Left hindlimb (tissue), 1 donor: ENCODE measurements at places on chromosomes 5 and 9.

DNA sequence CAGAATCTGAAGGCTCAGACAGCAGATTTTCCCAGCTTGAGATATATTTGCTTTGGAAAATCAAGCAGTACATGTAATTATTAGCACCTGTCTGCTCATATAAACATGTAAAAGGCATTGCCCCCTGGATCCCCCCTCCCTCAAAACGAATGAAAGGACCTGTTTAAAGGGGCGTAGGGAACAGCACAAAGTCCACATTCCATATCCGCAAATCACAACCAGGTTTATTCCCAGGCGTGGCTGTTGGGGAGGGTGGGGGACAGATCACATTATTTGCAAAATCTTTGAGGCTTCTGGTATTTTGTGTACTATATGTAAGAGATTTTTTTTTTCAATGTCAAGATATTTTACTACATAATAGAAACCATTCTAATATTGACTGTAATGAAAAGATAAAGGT is 8.7 kb upstream of the MRPS2 start:
- no peak for DNase-seq

DNA sequence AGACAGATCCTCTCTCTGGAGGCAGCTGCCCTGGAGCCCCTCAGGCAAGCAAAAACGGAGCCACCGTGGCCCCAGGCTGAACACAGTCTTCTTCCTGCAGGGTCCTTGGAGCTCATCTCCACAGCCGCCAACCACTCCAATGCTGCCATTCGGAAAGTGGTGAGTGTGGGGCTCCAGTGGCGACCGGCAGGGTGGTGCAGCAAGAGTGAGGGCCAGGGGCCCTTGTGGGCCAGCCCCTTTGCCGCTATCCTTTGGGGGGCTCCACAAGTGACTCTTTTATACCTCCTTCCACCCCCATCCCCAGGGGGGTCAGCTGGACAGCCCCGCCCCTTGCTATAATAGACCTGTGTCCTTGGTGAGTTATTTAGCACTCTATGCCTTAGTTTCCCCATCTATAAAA is 47.4 kb upstream of the SUSD3 start:
- DNase-seq, result no peak

GRCh38 chr5:37375091-37375490 is 4.0 kb upstream of the WDR70 start:
- DNase-seq, result no peak

DNA sequence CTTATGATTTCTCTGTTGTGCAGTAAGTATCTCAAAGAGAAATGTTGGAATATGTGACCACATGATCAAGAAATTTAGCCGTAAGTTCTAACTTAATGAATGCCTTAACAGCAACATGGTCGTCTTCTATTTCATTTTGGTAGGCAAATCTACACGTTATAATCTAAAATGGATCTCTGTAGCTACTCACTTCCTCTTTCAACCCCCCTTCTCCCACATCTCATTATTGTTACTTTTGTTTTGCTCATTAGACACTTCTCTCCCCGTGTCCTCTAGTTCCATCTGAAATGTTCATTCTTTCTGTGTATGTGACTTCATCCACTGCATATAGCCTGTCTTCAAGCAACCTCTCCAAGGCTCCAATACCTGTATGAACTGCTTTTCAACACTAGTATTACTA is 27.1 kb upstream of the LPAR1 start:
- no peak for DNase-seq
